ENCODE measurements at places on chromosomes 5 and 9. TPM values are rescaled to one million over a fixed set of nuclear protein-coding genes. Genes with fewer than 3 reads are reported as not detected.

- DNase-seq, result no peak
Measured at GRCh38 chr5:79517601-79518000, 3.7 kb upstream of the HOMER1 start.

DNA sequence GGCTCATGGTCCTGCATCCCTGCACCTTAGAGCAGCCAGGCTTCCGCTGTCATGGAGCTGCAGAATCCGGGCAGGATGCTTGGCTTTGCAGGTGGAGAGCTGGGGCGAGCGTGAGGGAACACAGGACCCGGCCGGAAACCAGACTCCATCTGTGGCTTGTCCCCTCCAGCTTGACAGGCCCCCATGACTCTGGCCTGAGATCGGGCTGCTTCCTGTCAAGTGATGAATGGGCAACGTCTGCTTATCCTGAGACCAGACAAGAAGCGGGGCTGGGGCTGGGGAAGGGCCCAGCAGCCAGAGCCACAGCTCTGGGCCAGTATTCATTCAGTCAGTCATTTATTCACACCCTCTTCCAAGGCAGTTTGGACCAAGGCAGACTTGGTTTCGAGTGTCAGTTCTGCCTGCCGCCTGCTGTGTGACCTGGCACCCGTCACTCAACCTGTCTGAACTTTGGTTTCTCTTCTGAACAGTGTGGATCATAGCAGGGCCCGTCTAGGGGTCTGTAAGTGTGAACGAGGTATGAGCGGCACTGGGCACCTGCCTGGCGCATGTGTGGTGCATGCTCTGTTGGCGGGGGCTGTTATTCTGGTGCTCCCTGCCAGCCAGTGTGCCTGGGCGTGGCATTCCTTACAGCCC is 37.5 kb downstream of the NEK6 start:
- DNase-seq, result no peak

GRCh38 chr5:86716121-86716520 is 98.4 kb downstream of the COX7C start:
- DNase-seq, result no peak

GRCh38 chr9:89999534-90000370 is 394.9 kb downstream of the GADD45G start:
- DNase-seq, result peak; percentile 88

DNA sequence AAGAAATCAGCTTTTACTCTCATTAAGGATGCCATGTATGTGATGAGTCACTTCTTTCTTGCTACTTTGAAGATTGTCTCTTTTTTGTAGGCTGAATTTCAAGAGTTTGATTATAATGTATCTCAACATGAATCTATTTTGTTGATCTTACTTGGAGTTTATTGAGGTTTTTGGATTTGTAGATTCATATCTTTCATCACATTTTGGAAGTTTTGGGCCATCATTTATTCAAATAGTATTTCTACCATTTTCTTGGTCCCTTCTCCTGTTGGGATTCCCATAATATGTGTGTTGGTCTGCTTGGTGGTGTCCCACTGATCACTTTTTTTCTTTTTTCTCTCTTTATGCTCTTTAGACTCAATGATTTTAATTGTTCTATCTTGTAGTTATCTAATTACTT is 116.3 kb downstream of the CNTLN start:
- no peak for DNase-seq

GRCh38 chr5:131589510-131590348 is 45.3 kb downstream of the RAPGEF6 start:
- DNase-seq, result peak; percentile 47

DNA sequence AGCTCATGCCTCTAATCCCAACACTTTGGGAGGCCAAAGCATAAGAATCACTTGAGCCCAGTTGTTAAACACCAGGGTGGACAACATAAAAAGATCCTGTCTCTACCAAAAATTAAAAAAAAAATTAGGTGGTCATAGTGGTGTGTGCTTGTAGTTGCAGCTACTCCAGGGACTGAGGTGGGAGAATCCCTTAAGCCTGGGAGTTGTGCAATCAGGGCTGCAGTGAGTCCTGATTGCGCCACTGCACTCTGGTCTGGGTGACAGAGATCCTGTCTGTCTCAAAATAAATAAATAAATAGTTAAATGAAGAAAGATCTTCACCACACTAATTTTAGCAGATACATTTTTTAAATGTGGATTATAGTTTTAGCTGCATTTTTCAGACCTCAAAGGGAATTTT is 433.2 kb downstream of the MAT2B start:
- no peak for DNase-seq

DNA sequence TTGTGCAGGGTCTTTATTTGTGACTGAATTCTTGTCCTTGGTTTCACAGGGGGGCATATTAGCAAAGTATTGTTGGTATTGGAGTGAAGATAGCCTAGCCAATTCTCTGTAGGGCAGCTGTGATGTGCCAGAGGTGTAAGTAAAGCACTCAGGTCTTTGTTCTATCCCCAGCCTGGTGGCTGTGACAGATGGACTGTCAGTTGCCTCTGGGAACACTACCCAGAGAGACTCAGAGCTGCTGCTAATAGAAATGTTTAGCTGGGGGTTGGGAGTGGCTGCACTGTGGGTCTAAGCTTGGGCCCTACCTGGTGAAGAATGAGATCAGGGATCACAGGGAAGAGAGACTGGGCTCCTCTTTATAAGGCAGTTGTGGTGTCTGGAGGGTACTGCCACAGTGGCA is 1006.5 kb upstream of the TYRP1 start:
- no peak for DNase-seq

DNA sequence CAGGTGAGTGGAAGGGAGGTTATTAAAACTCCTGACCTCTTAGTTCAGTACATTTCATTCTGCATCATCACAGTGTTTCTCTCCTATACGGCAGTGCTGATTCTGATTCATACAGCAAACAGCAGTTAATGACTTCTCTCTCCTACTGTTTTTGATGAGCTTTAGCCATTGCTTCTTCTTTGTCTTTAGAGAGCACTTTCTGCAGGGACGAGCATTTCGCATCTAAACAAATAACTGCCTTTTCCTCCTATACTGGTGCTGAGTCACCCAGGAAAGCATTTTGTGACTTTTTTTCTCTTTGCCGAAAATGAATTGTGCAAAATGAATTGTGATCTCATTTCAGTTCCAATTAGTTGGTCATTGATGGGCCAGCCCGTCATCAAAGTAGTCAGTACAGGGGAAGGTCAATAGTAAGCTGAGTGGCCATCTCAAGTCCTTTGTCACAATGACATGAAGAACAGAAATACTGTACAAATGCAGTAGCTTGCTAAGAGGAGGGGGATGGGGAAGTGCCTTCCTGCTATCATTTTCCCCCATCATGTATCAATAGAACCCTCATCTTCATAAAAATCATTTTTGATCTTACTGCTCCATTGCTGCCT is 98.5 kb downstream of the INSYN2B start:
- DNase-seq, result no peak

ECM2 gene
- 5.0 TPM for total RNA-seq

LCP2 gene
- total RNA-seq, result 13.5 TPM
